Cerebellar nuclear complex (tissue), 1 donor: ENCODE measurements at places on chromosomes 4 and X.

GRCh38 chr4:89619206-89619962 lies 217.6 kb downstream of the SNCA start:
- DNase-seq, result no peak

GRCh38 chr4:149264093-149264733 lies 551.4 kb downstream of the IQCM start:
- no peak for DNase-seq

DNA sequence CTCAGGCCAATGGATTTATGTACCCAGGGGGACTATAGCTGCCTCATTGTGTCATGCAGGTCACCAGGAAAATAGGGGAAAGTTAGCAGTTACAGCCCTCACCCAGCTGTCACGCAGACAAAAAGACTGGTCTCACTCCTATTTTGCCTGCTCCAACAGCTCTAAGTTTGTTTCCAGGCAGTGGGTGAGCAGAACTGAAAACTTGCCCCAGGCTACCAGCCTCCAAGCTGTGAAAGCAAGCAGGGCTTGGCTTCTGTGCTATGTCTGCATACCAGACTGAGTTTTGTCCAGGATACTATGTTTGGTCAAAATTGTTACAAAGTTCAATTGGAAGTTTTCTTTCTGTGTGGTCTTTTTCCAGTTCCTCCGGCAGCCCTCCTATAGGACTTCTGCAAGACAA lies 628.4 kb downstream of the FAM133A start:
- no peak for DNase-seq

DNA sequence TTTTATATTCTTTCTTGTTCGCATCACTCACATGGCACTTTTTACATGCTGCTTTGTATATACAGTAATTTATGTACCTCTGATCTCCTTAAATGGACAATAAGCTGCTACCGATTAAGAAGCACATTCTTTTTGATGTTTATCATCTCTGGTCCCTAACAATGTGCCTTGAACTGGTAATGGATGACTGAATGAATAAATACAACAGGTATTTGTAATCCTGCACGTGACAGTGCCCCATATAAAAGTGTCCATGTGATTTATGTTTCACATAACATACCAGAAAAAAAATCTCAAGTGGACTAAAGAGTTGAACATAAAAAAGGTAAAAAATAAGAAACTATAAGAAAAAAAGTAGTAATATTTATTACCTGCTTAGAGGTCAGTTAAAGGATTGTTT lies 7.7 kb upstream of the SLAIN2 start:
- DNase-seq, result no peak

- DNase-seq, result no peak
Measured at GRCh38 chrX:8647176-8647575, 84.8 kb downstream of the ANOS1 start.

DNA sequence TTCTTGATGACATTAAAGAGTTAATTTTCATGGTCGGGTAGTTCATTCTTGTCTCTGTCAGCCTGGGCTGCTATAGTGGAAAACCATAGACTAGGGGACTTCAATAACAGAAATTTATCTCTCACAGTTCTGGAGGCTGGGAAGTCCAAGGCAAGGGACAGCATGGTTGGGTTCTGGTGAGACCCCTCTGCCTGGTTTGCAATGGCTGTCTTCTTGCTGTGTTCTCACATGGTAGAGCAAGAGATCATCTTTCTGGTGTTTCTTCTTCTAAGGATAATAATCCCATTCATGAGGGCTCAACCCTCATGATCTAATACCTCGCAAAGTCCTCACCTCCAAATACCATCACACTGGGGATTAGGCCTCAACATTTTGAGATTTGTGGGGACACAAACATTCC lies 50.1 kb downstream of the RHOH start:
- no peak for DNase-seq

- no peak for DNase-seq
Measured at GRCh38 chr4:184188443-184189400, 29.0 kb downstream of the ENPP6 start.

DNA sequence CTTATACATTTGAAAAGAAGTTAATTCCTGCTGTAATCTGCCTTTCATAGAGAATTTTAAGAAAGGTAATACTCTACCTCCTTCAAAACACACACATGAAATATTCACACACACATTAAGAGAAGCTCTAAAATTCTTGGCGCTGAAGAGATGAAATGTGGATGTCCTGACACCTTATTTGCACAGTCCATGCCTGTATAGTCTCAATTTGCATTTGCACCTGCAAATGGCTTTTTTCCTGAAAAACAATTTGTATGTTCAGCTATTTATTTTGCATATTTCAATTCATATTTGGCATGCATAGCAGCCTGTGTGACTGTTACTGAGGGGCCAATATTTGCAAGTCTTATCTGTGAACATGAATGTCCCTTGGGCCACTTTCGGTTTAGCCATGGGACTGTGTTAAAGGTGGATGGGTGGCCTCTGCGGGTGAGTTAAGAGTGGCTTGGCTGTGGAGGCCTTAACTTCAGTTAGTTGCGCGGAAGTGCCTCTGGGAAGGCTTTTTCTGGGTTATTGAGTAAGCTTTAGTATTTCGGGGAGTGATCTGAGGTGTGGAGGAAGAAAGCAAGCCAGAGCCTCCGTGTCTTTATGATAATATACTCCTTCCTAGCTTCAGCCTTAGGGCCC lies 443.3 kb upstream of the FAT1 start:
- DNase-seq, result no peak

DNA sequence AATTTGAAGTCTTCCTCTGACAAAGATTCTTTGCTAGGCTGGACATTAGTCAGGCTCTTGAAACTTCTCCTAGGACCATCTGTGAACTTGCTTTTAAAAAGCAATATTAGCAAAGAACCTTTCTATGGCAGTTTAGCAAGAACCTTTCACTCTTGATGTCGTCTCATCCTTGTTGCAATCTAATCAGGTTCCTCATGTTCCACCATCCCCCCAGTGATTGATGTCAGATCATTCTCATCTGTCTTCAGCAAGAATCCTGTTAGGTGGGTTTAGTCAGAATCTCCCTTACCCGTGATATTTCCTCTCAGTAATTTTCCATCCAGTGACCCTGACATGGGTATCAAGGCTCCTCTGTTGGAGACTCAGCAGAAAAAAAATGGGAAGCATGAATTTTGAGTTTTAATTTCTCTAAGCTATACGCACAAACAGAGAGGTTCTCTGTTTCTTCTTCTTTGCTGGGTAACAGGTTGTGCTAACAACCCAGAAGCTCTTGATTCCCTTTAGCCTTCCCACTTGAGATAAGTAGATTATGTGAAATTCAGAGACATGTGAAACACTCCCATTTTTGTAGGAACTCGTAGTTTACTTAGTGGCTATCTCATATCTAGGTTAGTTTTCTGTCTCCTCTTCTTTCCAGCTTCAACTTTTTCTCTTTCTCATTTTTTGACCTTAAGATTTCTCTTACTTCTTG lies 507.4 kb downstream of the C4orf33 start:
- no peak for DNase-seq

GRCh38 chr4:84582988-84583875 lies at the start of gene CDS1:
CDS1 (plus strand) TSS chr4:84583127; CDS start chr4:84583402, 275 bp downstream.
- DNase-seq, result no peak

DNA sequence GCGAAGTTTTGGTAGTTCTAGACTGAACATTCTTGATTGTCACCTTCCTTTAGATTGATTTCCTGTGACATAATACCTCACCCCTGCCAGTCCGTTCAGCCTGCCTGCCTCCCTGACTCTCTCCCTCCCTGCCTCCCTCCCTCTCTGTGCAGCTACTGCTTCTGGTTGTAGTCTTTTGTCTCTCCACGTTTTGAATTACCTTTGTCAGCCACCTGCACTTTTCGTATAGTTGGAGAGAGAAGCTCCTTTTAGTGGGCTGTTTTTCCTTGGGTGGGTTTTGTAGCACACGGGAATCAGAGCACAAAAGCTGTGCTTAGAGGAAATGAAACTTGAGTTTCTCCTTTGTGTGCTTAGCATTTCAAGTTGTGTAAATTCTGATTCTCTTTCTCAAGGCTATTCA lies 32.6 kb upstream of the MSMO1 start:
- no peak for DNase-seq

- no peak for DNase-seq
Measured at GRCh38 chr4:95638920-95639501, 90.2 kb upstream of the UNC5C start.

- no peak for DNase-seq
Measured at GRCh38 chr4:151709587-151709986, 51.2 kb downstream of the GATB start.

DNA sequence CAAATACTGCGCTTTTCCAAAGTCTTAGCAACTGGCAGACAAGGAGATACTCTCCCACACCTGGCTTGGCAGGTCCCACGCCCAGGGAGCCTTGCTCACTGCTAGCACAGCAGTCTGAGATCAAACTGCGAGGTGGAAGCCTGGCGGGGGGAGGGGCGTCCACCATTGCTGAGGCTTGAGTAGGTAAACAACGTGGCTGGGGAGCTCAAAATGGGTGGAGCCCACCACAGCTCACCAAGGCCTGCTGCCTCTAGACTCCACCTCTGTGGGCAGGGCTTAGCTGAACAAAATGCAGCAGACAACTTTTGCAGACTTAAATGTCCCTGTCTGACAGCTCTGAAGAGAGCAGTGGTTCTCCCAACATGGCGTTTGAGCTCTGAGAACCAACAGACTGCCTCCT lies 23.0 kb upstream of the NFKB1 start:
- no peak for DNase-seq

- DNase-seq, result no peak
Measured at GRCh38 chr4:38164346-38164745, 204.1 kb downstream of the PTTG2 start.

- no peak for DNase-seq
Measured at GRCh38 chr4:6419452-6420028, 52.9 kb downstream of the PPP2R2C start.

- DNase-seq, result no peak
Measured at GRCh38 chr4:128501239-128501638, 213.6 kb upstream of the PGRMC2 start.

DNA sequence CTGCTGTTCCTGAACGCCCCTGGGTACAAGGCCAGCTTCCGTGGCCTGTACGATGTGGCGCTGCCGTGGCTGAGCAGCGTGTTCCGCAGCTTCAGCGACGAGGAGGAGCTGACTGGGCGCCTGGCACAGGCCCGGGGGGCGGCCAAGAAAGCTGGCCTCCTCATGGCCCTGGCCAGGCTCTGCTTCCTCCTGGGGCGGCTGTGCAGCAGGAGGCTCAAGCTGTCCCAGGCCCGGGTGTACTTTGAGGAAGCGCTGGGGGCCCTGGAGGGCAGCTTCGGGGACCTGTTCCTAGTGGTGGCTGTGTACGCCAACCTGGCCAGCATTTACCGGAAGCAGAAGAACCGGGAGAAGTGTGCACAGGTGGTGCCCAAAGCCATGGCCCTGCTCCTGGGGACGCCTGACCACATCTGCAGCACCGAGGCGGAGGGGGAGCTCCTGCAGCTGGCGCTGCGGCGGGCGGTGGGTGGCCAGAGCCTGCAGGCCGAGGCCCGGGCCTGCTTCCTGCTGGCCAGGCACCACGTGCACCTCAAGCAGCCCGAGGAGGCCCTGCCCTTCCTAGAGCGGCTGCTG lies 28.2 kb downstream of the SH3TC1 start:
- DNase-seq, result no peak

DNA sequence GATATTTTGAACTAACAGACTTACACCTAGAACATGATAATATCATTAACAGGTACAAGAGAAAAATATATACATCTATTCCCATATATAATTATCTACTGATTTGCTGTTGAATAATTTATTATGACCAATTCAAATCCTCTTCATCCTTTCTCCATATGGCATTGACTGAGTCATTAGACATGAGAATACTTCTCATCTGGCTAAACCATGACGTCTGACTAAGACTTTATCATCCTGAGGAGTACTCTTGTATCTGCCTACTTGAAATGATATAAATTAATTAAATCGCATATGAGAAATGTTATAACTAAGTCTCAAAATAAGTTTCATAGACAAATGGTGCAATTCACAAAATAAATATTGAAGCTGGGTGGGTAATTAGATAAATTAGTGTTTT lies 67.4 kb downstream of the EMCN start:
- DNase-seq, result no peak

DNA sequence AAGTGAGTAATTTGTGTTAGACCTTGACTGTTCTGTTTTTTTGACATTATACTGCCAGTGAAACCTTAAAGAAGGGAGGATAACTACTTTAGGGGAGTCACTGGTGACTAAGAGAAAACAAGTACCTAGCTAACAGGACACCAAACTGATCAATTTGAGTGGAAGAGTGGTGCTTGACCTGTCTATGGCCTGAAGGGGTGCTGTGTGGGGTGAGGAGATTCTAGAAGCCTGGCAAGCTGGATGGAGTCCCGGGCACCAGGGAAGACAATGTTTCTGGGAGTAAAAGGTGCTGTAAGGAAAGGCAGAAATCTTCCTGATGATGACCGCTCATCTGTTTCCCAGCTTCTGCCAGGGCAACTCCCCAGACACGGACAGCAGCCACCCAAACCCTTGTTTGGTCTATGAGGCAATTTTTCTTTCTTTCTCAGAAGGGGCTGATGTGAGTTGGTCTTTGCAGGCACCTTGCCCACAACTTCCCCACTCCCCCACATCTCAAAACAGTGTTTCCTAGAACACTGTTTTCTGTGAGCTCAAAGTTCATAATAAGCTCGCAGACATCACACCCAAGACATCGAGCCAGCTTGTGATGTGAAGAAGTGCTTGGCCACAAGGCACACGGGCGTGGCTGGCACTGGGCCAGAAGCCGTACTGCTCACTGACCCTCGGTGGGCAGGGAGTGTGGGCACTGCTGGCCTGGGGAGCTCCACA lies 4.6 kb downstream of the TXK start:
- no peak for DNase-seq

- DNase-seq, result no peak
Measured at GRCh38 chr4:1093391-1094335, 19.7 kb downstream of the RNF212 start.

- DNase-seq, result no peak
Measured at GRCh38 chr4:26084414-26084813, 170.4 kb downstream of the SMIM20 start.

DNA sequence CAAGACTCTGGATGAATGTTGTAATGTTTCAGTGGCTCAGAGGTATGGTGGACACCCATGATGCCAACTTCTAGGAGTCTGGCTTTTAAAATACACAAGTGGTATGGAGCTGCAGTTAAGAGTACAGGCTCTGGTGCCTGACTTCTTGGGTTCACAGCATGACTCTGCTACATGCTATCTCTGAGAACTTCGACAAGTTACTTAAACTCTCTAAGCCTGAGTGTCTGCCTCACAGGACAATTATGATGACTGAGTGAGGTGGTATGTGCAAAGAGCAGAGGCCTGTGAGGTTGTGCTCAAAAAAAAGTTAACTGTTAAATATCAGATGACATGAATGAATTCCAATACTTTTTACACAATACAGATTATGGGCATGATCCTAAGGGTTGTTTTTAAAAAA lies 90.9 kb upstream of the SRD5A3 start:
- no peak for DNase-seq

GRCh38 chr4:11079171-11079570 lies 349.5 kb downstream of the HS3ST1 start:
- DNase-seq, result no peak

GRCh38 chr4:8765084-8765483 lies 106.6 kb downstream of the HMX1 start:
- no peak for DNase-seq

GRCh38 chr4:83964996-83965541 lies 429.2 kb downstream of the GPAT3 start:
- no peak for DNase-seq

- no peak for DNase-seq
Measured at GRCh38 chrX:109472939-109473735, 8.7 kb downstream of the GUCY2F start.

- no peak for DNase-seq
Measured at GRCh38 chrX:15751155-15751819, 13.2 kb downstream of the CA5B start.
